ENCODE measurements at places on chromosomes 6 and 20. TPM values are rescaled to one million over a fixed set of nuclear protein-coding genes. Genes with fewer than 3 reads are reported as not detected.

- no peak for DNase-seq
Observed at GRCh38 chr6:112485120-112485826, 138.1 kb downstream of the RFPL4B start.

- DNase-seq = no peak
Observed at GRCh38 chr6:113668641-113669408, 188.3 kb upstream of the MARCKS start.

DNA sequence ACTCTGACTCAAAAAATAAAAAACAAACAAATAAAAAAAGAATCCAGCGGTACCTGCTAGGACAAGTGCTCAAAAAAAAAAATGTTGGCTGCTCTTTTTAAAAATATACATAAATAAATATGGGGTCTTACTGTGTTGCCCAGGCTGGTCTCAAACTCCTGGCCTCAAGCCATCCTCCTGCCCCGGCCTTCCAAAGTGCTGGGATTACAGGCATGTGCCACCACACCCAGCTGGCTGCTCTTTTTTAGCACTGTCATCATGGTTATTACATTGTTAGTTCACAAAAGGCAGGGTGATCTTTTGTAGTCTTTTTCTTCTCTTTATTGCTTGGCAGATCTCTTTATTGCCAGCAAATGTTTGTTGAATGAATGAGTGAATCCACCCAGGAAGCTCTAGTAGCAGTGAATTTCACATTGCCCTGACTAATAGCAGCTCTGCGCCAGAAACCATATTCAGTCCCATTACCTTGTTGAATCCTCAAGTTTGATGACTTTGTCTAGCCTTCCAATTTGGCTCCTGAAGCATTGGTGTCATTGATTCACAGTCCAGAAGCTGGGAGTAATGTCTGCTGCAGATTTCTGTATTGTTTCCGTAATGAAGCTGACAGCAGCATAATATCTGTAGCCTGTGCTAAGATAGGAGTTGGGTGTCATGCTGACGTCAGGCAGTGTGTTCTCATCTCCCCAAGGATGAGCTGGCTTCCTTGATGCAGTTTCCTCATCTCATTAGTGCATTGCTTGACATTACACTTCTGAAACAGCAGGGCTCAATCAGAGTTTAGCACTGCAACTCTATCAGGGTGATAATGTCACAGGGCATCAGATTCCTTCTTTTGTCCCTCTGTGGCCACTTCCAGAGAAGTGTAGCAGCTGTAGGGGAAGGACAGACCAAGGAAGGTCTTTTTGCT is 84.9 kb upstream of the TGM3 start:
- DNase-seq = peak; percentile 47

DNA sequence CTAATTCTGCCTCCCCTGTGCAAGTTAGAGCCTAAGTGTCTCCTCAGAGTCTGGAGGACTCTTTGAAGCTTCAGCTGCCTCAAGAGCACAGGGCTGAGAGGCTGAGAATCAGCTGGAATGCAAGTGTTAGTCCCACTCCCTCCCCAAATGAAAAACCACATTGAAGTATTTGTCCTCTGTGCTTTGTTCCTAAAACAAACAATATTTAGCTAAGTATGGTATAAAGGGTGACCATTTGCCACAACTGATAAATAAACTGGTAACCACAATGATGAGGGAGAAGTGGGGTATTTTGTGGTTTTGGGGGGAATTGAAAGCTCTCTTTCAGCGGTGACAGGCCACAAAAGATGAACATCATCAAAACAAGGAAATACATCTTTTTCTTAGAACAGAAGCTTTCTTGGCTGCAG is 91.7 kb upstream of the HDDC2 start:
- DNase-seq = no peak

REPS1 gene
- total RNA-seq = 41.7 TPM

All from endodermal cell (in vitro differentiated cells).